Fibroblast of skin of abdomen (primary cell): ENCODE measurements at places on chromosomes 4 and X.

- no peak for DNase-seq
These were observed 3.4 kb downstream of the SAT1 start for GRCh38 chrX:23786268-23786815.

- peak; percentile 2 for DNase-seq
These were observed 261.7 kb upstream of the FAM241A start for GRCh38 chr4:111883557-111883999.

GRCh38 chr4:28062562-28062961, 1201.9 kb downstream of the STIM2 start:
- no peak for DNase-seq

DNA sequence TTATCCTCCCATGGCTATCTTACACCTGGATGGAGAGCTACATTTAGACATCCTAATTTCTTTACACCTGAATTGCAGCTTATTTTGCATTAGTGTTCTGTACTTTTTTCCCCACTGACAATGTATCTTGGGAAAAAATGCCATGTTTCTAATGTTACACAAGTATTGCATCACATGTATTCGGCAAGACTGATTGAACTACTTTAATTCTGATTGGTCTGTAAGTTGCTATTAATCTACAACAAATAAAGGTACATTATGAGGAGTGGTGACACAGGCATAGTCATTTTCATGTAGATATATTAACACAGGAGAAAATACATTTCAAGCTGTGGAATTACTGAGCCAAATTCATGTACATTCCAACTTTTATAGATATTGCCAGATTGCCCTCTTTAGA, 558.0 kb downstream of the TRIML1 start:
- no peak for DNase-seq

- DNase-seq, result peak; percentile 38
These were observed 86.0 kb upstream of the TET2 start for GRCh38 chr4:105060628-105061027.

DNA sequence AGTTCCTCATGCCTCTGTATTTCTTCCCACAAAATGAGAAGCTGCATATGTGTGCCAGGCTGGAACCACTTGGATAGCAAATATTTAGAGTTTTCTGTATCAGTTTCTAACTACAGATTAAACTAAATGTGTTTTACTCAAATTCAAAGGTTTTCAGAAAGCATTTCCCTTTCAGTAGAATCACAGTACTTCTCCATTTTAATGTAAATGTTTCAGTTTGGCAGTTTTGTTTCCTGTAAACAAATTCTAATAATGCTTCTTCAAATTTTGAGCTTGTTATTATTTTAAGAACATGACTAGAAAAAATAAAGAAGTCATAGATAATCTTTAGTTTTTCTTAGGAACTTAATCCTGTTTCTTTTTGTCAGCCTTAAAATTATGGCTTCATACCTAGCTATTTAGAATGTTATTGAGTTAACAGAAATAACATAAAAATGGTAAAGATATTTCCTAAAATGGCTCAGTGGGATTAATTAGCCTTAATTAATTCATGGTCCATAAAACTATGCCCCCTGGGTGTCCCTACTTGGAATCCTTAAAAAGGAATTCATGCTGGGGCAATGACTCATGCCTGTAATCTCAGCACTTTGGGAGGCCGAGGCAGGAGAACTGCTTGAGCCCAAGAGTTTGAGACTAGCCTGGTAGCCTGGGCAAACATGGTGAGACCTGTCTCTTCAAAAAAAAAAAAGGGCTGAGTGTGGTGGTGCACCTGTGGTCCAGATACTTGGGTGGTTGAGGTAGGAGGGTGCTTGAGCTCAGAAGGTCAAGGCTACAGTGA, 83.8 kb upstream of the GPR34 start:
- no peak for DNase-seq

DNA sequence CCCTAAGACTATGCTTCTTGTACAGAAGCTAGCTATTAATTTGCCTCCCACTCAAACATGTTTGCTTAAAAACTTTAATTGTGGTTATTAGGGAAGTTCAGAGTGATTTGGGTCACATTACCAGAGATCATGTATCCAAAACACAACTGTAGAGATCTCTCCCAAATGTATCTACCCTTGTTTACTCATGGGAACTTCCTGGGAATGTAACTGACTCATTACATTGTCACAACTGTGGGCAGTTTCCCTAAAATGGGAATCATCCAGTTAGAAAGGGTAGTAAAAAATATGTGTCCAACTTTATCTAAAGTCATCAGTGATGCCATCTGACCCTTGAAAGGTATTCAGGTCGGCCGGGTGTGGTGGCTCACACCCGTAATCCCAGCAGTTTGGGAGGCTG, 40.3 kb upstream of the GLRA3 start:
- DNase-seq, result no peak

DNA sequence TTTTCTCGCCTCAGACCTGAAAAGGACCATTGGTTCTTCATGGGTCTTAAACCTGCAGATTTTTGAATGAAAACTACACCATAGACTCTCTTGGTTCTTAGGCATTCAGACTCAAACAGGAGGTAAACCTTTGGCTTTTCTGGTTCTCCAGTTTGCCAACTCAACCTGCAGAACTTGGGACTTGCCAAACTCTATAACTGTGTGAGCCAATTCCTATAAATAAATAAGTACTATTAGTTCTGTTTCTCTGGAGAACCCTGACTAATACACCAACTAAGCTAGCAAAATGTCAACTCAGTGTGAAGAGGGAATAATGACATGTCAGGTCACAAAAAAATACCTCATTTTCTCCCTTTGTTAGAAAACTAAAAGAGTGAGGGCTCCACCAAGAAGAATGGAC, 374.6 kb downstream of the RAB28 start:
- DNase-seq, result no peak

DNA sequence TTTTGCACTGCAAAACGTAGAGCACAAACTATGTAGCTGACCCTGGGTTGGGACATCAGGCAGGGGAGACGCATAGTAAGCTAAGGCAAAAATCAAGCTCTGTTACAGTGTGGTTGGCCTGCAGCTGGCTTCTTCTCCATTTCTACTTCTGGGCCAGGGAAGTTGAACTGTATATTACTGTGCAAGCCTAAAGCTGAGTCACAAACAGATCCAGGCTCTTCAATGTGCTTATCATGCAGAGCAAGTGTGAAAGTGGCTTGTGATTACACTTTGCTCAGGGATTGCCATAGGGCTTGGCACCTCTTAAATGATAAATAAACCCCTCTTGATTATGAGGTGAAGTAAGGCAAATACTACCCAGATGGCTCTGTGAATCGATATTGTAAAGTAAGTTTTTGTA, 40.5 kb downstream of the CLDN34 start:
- DNase-seq, result peak; percentile 33

DNA sequence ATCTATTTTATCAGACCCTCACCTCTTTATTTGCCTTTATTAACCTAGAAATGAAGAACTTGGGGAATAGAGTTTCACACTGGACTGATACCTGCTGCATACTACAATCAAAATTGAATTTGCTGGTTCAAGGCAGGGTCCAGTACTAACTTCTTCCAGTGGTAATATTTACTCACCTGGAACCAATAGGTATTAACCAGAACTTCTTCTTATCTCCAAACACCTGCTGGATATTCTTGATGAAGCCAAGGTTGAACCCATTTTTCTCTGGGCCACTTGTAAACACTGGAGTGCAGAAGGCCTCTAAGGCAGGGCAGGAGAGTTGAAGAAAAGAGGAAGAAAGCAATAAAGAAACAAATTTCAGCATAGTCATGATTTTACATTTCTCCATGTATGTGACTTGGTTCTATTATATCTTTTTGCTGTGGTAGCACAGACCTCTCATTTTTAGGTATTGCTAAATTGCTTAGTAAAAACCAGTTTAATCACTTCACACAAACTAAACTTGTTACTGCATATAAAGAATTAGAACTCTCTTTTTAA, 101.1 kb downstream of the ZDHHC15 start:
- DNase-seq, result no peak

- DNase-seq, result peak; percentile 36
These were observed 82.4 kb upstream of the MTM1 start for GRCh38 chrX:150486011-150486410.

- DNase-seq, result no peak
These were observed 27.5 kb upstream of the CBR4 start for GRCh38 chr4:169037506-169037905.

- peak; percentile 77 for DNase-seq
These were observed 27.8 kb downstream of the BANK1 start for GRCh38 chr4:101818362-101818761.

DNA sequence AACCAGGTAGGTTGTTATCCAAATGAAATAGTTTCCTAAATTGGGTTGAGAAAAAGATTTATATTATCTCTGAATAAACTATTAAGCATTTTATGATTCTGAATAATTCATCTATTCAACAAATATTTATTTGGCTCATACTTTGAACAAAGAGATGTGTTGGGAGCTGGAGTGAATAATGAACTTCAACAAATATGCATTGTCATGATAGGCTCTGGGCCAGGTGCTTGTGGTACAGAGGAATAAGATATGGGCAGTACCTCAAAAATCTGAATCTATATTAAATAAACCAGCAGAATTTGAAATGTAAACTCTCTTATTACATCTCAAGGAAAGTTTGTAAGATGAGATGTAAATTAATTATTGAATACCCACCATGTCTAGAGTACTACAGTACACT, 75.7 kb upstream of the DCLK2 start:
- no peak for DNase-seq

- peak; percentile 64 for DNase-seq
These were observed 348.3 kb downstream of the ARHGAP24 start for GRCh38 chr4:85823295-85823694.

DNA sequence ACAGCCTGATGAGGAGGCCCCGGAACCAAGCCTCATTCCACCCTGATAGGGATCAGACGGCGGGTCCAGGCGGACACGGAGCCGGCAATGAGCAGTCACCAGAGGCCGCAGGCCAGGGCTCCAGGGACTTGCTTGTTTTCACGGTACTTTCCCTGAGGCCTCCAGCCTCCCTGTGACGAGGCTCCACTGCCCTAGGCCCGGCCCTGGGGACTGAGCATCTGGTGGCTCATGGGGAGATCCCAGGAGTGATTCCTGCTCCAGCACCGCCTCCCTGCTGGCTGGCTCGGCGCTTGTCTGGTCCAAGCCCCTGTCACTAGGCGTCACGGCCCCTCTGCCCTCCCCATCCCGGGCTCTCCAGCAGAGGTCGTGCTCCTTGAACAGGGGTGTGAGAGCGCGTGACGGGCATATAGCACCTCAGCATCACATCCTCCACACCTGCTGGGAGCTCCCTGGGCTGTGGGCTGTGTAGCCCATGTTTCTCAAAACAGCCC, 14.1 kb downstream of the HTRA3 start:
- no peak for DNase-seq

DNA sequence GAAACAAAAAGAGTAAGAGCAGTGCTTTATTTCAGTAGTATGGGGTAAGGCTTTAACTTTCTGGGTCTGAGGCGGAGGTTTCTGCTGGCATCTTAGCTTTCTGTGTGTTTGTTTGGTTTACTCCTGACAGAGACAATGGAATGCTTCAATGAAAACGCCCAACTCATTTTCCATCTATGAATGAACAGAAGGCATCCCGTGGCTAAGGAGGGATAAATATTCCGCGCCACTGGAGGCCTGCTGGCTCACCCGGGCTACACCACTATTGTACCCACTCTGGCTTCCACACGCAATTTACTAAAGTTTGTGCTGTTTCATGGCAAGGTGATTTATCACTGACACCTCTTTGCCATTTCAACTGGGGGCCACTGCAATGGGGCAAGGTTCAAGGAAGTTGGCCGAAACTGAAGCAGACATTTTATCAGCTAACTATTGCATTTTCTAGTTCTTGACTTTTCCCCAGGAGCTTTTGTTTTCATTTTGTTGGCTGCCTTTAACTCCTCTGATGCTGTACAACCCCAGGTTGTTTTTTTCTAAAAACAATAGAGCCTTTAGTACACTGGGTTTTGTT, 32.8 kb upstream of the PPARGC1A start:
- DNase-seq, result no peak

- DNase-seq, result peak; percentile 84
These were observed 46.1 kb upstream of the HCCS start for GRCh38 chrX:11064851-11065600.

DNA sequence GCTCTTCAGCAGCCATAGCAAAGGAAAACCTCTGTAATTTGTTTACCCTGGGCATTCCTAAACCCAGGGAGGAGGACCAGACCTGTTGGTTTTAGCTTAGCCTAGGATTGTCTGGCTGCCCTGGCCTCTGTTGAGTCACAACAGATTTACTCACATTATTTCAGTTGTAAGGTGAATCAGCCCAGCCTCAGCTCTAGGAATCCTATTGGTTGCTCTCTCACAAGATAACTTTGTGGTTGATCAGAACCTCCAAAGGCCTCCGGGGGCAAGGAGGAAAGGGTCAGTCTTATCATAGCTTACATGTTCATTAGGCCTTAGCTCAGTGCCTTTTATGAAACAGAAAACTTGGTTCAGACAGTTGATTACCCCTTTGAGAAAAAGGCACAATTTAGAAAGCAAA, 41.0 kb downstream of the PDK3 start:
- DNase-seq, result peak; percentile 7

DNA sequence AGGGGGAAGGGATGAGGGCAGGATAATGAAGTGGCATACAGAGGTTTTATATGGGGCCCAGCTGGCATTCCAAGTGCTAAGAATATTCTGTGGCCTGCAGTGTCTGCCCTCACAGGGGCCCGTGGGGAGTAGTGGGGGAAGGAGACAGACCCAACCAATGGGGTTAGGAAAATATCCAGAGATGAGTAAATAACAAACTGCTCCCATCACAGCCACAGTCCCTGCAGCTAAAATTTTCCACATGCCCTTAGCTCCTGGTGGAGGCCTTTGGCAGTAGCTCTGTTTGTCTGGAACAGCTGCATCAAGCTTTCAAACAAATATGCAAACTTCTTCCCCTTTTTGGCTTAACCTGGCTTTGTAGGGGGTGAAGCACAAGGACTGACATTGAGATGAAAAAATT, 3.1 kb downstream of the SRPX2 start:
- peak; percentile 33 for DNase-seq

DNA sequence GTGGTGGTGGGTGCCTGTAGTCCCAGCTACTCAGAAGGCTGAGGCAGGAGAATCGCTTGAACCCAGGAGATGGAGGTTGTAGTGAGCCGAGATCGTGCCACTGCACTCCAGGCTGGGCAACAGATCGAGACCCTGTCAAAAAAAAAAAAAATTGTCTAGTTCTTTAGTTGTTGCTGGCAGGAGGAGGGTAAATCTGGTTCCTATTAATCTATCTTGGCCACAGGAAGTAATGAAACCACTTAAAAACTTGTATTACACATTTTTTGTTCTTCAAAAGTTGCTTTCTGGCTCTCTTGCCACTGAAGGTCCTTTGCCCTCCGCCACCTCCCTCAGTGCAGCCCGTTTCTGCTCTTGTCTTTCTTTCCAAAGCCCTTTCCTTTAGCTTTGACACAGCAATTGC, 102.9 kb upstream of the ARSJ start:
- DNase-seq, result peak; percentile 49

GRCh38 chr4:68346461-68346860, 3.4 kb downstream of the YTHDC1 start:
- peak; percentile 18 for DNase-seq
